Amygdala (tissue), 56 donors: ENCODE measurements at places on chromosomes 6 and 20.

- no peak for DNase-seq
Observed at GRCh38 chr6:39421383-39422225, 99.1 kb upstream of the KCNK16 start.

DNA sequence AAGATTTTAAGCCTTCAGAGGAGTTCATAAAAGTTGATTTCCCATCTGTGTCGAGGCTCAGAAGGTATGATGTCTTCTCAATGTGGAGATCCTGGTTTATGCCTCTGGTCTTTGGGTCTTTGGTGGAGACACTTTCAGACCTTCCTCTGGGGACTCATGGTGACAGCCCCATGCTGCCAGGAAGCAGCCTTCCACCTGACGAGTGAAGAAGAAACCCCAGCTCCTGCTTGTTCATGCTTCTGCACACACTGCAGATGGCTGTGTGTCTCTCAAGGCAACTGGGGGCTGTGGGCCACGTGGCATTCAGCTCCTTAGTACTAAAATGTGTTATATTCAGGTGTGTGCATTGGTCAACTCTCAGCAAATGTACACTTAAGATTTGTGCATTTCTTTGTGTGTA is 4.9 kb upstream of the SCP2D1 start:
- DNase-seq = no peak

DNA sequence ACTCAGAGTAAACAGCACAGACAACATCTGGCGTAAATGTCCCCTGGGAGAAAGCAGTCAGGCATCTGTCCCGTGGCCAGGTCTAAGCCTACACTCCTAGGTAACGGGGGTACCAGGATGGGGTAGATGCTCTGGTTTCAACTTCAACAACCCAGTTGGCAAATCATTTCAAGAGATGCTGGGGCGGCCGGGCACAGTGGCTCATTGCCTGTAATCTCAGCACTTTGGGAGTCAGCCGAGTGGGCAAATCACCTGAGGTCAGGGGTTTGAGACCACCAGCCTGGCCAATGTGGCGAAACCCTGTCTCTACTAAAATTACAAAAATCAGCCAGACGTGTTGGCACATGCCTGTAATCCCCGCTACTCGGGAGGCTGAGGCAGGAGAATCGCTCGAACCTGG is 12.3 kb downstream of the PREX1 start:
- DNase-seq = no peak

GRCh38 chr20:25493748-25494505 is 86.5 kb downstream of the GINS1 start:
- no peak for DNase-seq

GRCh38 chr6:128492386-128492785 is 28.0 kb downstream of the PTPRK start:
- no peak for DNase-seq

- DNase-seq = no peak
Observed at GRCh38 chr6:53524455-53524815, 20.5 kb downstream of the GCLC start.

DNA sequence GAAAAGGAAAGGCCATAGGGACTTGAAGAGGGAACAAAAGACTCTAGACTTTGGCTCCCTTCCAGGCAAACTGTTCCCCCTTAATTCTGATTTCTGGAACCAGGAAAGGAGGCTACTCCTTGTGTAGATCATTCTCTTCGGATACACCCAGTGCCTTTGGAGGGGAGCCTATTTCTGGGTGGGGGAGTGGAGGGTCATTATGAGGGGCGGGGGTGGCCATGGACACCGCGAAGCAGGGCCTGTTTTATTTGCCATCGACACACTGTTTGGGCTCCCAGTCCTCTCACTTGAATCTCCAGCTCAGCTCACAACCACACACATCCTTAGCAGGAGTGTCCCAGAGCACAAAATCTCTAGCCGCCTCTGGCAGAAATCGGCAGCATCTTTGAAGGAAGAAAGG is 132.3 kb downstream of the PXDC1 start:
- no peak for DNase-seq

DNA sequence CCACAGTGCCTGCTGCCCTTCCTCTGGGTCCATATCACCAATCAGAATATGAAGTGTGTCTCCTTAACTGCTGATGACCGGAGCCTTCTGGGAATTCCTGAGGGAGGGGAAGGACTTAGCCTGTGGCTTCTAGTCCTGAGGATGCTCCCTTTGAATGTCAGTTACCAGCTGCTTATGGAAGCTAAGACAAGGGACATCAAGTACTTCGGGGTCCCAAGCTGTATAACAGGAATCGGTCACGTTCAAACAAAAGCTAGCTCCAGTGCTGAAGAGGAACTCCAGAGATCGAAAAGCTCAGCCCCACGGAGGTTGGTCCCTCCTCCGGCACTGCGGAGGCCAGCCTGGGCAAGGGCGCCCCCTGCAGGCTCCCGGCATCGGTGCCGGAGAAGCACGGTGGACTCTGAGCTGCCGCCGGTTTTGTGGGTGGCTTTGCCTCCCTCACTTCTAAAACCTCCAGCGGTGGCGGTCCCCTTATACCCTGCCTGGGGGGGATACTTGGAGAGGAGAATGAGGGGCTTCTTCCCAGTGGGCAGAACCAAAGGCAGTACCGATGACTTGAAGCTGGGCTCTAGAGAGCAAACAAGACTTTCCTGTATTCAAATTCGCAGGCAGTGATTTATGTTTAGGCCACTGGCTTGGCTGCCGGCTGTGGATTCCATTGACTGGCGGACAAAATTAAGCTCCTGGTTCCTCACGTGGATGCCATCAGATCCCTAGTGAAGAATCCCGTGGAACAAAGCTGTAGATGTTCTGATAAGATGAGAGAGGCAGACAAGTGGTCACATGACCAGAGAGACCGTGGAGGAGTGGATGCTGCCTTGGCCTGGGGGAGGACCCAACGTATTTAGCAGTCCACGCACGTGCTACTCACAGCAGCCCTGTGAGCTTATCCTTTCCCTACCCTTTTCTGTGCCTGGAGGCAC is 16.2 kb upstream of the UBR2 start:
- DNase-seq = peak; percentile 88

- DNase-seq = no peak
Observed at GRCh38 chr6:122751326-122751725, 28.2 kb upstream of the FABP7 start.

DNA sequence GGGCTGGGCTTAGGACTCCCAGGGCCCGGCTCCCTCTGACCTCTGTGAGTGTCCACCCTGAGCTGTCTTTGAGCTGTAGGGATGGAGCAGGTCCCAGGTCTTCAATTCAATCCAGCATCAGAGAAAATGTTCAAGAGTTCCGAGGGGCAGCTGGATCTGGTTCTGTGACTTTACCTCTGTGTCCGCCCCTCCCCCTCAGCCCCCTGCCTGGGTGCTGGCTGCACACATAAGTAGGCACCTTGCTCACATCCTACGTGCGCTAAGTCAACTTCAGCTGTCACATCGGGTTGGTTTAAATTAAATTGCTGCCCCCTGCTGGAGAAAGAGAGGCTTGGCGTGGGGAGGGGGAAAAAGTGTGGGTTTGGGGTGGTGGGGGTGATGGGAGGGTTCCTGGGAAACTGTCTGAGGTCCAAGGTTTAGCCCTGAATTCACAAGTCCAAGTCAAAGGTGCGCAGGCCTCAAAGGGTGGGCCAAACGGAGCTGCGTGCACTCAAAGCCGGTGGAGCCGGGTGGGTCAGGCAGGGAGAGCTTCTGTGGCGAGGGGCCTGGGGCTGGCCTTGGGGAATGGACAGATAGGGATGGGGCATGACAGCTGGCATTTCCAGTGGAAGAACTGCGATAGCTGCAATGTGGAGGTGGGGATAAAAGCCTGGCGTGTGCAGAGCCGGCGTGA is 3.0 kb downstream of the WFDC5 start:
- DNase-seq = no peak

GRCh38 chr6:35413911-35414310 is 38.2 kb upstream of the FANCE start:
- no peak for DNase-seq

DNA sequence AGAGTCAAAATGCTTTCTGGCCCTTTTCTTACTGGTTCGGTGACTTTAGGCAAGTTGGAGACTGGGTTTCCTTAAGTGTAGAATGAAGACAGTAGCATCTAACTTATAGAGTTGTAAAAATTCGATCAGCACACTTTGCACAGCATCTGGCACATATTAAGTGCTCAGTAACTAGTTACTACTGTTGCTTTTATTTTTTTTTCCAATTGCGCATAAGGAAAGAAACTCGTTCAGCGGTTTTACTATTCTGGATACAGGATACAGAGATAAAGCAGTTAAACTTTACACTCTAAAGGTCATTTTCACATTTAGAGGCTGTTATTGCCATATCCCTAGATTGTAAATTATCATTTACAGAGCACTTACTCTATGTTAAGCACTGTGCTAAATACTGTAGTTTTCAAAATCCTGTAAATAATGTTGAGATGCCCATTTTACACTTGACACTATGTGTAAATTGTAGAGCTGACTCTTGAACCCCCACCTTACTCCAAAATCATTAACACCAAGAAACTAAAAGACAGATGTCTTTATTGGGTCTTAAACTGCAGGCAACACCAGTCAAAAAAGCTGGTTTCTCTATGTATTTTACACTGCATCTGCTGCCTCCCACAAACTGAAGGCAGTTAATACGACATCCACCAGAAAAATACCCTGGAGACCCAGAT is 886 bp downstream of the ROMO1 start:
- no peak for DNase-seq

GRCh38 chr20:51382986-51383821 is 159.3 kb downstream of the NFATC2 start:
- no peak for DNase-seq

GRCh38 chr20:58784321-58785074 is 66.2 kb downstream of the GNAS-AS1 start:
- no peak for DNase-seq

GRCh38 chr6:67971812-67972211 is 663.3 kb upstream of the ADGRB3 start:
- no peak for DNase-seq

- DNase-seq = no peak
Observed at GRCh38 chr20:33815671-33816070, 4.5 kb downstream of the CHMP4B start.

- DNase-seq = no peak
Observed at GRCh38 chr6:166507809-166508564, 78.5 kb downstream of the RAMACL start.

- DNase-seq = no peak
Observed at GRCh38 chr6:4287811-4288244, 152.5 kb upstream of the ECI2 start.

DNA sequence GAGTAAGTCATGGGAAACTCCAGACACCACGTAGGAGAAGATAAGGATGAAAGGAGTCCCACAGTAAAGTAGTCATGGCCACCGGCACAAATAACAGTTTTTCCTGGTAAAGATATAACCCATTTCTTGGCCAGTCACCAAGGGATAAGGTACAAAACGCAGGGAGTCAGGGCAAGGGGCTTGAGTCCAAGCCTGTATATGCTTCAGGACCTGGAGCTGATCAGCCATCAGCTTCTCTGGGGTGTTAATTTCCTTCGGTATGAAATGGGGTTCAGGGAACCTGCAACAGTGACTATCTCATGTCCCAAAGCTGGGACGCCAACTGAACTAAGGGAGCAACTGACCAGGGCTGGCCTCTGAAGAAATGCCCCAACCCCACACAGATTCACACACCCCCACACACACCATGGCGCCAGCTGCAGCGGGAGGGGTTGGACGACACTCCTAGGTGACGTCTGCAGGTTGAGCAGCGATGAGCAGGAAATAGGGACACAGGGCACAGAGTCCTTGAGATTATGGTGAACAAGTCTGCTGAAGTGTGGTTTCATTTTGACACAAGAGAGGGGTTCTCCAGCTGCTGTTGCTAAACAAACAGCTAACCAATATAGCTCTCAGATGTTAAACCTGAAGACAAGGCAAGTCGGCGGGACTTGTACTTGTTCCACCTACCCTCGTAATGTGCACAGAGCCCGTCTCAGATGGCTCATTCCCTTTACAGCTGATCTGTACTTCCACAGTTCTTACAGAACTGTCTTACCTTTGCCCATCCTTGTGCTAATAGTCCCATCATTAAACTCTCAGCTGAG is 7.4 kb upstream of the ADTRP start:
- DNase-seq = no peak

GRCh38 chr6:111011360-111012142 is 29.7 kb downstream of the RPF2 start:
- no peak for DNase-seq

- DNase-seq = no peak
Observed at GRCh38 chr6:53989504-53989903, 121.7 kb upstream of the MLIP start.

DNA sequence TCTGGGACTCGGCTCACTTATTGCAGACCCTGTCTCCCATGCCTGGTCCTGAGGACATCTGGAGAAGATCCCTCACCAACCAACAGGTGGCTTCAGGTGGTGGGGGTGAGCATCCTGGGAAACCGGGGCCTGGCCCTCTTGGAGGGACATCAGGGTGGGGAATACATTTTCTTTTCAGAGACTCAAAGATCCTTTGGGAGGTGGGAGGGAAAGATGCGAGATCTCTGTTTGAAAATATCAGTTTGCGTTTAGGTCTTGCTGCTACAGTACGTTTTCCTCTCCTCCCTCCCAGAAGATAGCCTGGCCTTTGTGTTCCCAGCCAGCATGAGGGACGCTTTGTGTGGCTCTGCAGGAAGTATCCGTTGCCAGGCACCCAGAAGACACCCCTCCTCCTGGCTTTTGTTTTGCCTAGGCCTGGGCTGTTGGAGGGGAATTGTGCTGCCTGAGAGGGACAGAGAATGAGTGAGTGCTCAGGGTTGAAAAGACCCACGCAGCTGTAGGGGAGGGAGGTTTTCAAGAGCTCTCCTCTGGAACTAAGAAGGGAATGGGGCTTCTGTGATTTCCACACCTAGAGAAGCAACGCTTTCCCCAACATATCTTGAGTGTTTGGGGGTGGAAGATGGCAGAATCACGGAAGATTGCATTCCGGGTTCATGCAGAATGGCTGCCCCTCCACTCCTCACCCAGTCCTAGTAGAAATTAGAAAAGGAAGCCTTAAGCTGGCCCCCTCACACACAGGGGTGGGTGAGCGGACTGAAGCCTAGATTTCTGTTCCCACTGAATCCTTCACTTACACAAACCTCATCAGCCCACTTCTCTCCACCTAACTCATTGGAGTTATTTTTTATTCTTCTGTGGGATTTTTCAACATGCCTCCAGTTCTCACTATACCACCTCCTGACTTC is 22.0 kb upstream of the SLC2A12 start:
- peak; percentile 72 for DNase-seq
